ENCODE measurements at places on chromosomes 1 and 21. TPM values are rescaled to one million over a fixed set of nuclear protein-coding genes. Genes with fewer than 3 reads are reported as not detected.
A peak's percentile ranks its signal among the peaks of the same experiment; 100 is the strongest.

DNA sequence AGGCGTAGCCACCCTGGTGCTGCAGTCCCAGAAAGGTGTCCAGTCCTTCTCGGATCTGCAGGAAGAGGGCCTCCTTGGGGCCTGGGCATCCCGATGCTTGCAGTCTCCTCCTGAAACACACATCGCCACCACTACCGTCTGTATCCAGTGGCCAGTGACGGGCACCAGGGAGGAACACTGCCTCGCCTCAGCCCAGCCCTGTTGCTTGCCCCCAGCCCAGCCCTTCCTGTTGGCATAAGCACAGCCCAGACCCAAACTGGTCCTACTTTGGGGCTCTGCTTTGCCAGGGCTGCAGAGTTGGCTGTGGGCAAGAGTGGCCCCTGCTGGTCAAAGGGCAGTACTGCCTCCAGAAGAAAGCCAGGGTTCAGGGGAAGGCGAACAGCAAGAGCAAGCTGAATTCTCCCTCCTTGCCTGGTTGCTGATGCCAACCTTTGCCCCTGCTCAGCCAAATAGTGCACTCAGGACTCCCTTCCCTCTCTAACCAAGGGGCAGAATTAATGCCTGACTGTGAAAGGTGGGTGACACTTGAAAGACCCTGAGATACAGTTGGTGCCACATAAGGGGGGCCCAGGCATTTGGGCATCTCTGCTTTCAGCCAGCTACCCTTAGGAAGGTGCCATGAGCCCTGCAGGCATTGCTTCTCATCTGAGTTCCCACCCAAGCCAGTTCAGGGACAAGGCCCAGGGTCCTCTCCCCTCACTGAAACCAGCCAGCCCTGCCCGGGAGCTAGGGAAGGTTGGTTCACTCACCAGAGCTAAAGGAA is 11.1 kb upstream of the ARHGEF2 start:
- peaks cover 15% of the 10 kb centered on the region for H3K4me1 ChIP-seq
- H3K27ac ChIP-seq, result no peak overlapping the region
- no peaks in the 10 kb centered on the region for H3K27me3 ChIP-seq
- H3K36me3 ChIP-seq, result no peaks in the 10 kb centered on the region
- DNase-seq, result peak; percentile 80

GRCh38 chr1:29355375-29355774 is 119.1 kb downstream of the PTPRU start:
- no peak overlapping the region for H3K4me3 ChIP-seq
- peaks cover 12% of the 10 kb centered on the region for H3K4me1 ChIP-seq
- H3K27me3 ChIP-seq, result peaks cover 15% of the 10 kb centered on the region
- no peak overlapping the region for H3K27ac ChIP-seq
- DNase-seq, result no peak
- H3K36me3 ChIP-seq, result no peaks in the 10 kb centered on the region

DNA sequence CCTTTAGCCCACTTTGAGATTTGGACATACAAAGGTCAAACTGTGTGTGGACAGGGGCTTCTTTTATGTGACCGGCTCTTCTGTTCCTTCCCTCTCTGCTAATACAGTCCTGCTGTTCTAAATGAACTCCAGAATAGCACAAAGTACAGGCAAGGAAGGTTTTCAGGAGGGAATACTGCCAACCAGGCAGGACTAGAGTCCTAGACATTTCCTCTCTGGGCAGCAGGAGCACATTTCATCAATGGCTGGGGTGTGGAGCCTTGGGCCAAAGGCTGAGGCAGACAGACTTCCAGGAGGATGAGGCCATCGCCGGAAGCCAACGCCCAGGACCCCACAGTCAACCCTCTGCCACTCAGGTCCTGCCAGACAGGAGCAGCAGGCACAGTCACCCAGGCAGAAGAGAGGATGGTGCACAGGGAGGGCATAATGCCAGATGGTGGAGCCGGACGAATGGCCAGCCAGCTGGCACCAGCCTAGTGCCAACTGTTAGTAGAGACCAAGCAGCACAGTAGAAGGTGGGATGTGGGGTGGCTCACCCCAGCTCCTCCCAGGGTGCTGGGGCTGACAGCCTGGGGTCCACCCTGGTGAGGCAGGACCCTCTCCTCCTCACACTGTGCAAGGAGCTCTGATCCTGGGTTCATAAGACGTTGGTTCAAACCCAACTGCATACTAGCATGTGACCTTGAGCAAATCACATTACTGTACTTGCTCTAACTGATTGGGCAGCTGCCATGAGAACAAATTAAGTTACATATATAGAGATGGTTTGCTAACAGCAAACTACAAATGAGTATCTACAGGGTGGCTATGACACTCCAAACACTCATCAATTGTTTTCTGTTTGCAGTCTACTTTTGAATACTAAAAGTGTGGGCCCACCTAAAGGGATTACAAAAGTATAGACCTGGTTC is 410.7 kb downstream of the SIPA1L2 start:
- H3K36me3 ChIP-seq, result no peaks in the 10 kb centered on the region
- H3K4me1 ChIP-seq, result no peaks in the 10 kb centered on the region
- DNase-seq, result no peak
- H3K27me3 ChIP-seq, result no peaks in the 10 kb centered on the region
- no peak overlapping the region for H3K4me3 ChIP-seq

Gene TCP10L
- 0.43 TPM for total RNA-seq

DNA sequence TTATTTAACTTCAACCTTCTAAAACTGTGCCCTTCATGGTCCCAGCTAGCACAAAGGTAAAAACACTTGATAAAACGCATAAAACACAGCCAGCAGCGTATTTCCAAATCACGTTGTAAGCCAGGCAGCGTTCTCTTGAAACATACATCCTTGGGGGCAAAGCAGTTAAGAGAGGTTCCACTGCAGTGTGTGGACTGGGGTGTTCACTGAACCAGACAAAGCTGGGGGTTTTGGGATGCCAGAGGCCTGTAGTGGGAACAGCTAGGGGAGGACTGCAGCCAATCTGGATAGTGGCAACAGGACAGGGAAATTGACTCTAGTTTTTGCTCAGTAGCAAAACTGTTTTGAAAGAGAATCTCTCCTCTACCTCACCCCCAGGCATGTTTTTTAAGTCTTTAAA is 21.5 kb upstream of the ATP5PO start:
- peak overlapping the region; percentile 99 for H3K27ac ChIP-seq
- H3K4me1 ChIP-seq, result peaks cover 94% of the 10 kb centered on the region
- H3K27me3 ChIP-seq, result no peaks in the 10 kb centered on the region
- DNase-seq, result no peak
- peaks cover 14% of the 10 kb centered on the region for H3K36me3 ChIP-seq

GRCh38 chr1:58861506-58861905 is 77.7 kb upstream of the JUN start:
- H3K27ac ChIP-seq, result peak overlapping the region; percentile 41
- H3K36me3 ChIP-seq, result no peaks in the 10 kb centered on the region
- no peak for DNase-seq
- no peak overlapping the region for H3K4me3 ChIP-seq

All from activated T-cell treated with anti-CD3 and anti-CD28 coated beads, Interleukin-2, amount 50 U/mL, for 72 hours (primary cell).